ENCODE measurements at places on chromosomes 7 and 10. TPM values are rescaled to one million over a fixed set of nuclear protein-coding genes. Genes with fewer than 3 reads are reported as not detected.

Gene FRG2B
- total RNA-seq, result not detected

Gene GNAI1
- total RNA-seq, result 19.7 TPM

DNA sequence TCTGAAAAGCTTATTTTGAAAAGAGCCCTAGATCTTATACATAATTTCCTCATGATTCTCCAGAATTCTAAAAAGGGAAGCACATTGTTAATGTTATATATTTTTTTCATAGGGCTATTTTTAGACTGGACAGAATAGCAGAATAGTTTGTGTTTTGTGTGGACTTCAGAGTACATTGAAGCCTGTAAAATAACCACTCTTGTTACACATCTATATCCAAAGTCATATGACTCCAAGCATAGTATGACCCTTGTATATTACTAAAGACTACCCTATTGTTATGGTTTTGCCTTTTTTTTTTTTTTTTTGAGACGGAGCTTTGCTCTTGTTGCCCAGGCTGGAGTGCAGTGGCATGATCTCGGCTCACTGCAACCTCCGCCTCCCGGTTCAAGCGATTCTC lies 26.1 kb upstream of the FIS1 start:
- H3K4me1 ChIP-seq, result no peaks in the 10 kb centered on the region
- no peaks in the 10 kb centered on the region for H3K27me3 ChIP-seq

- no peak for DNase-seq
- no peak overlapping the region for H3K27ac ChIP-seq
- H3K36me3 ChIP-seq, result no peaks in the 10 kb centered on the region
- no peak overlapping the region for H3K4me3 ChIP-seq
- H3K27me3 ChIP-seq, result no peaks in the 10 kb centered on the region
Measured at GRCh38 chr10:5325076-5325475, 39.7 kb upstream of the UCN3 start.

GRCh38 chr7:66927348-66927948 lies 6.4 kb downstream of the TMEM248 start:
- H3K4me3 ChIP-seq, result no peak overlapping the region
- no peak for DNase-seq
- no peak overlapping the region for H3K27ac ChIP-seq
- peaks cover 2% of the 10 kb centered on the region for H3K36me3 ChIP-seq

Gene DIP2C
- 10.7 TPM for total RNA-seq

Gene ANK3
- total RNA-seq, result 5.4 TPM

GRCh38 chr7:71857338-71857737 lies 554.8 kb downstream of the CALN1 start:
- no peaks in the 10 kb centered on the region for H3K27me3 ChIP-seq
- H3K4me3 ChIP-seq, result no peak overlapping the region
- no peaks in the 10 kb centered on the region for H3K36me3 ChIP-seq
- no peak for DNase-seq
- no peaks in the 10 kb centered on the region for H3K4me1 ChIP-seq
- no peak overlapping the region for H3K27ac ChIP-seq

Gene DNAJC12
- 2.4 TPM for total RNA-seq

DNA sequence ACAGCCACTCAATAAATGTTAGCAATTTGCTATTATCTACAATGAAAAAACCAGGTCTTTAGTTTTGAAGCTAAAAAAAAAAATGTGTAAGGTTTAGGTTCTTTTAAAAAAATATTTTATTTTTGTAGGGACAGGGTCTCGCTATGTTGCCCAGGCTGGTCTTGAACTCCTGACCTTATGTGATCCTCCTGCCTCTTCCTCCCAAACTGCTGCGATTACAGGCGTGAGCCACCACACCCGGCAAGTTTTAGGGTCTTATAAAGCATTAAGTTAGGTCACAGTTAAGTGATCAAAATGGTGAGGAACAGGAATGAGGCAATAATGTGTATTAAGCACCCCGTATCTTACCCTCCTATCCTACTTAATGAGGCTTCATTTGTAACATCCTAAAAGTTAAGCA lies 774 bp downstream of the SEM1 start:
- peaks cover 3% of the 10 kb centered on the region for H3K27me3 ChIP-seq
- H3K36me3 ChIP-seq, result peaks cover 3% of the 10 kb centered on the region
- H3K27ac ChIP-seq, result peak overlapping the region; percentile 96
- H3K4me3 ChIP-seq, result peak overlapping the region; percentile 98
- peaks cover 15% of the 10 kb centered on the region for H3K4me1 ChIP-seq

- H3K27me3 ChIP-seq, result peaks cover 32% of the 10 kb centered on the region
- H3K4me3 ChIP-seq, result peak overlapping the region; percentile 48
- peaks cover 4% of the 10 kb centered on the region for H3K4me1 ChIP-seq
- peak; percentile 10 for DNase-seq
- no peak overlapping the region for H3K27ac ChIP-seq
- no peaks in the 10 kb centered on the region for H3K36me3 ChIP-seq
Measured at GRCh38 chr10:110208614-110209453, 1.4 kb downstream of the MXI1 start.

GRCh38 chr7:27176524-27176845 lies 2.4 kb upstream of the HOXA10 start:
- peak overlapping the region; percentile 96 for H3K27ac ChIP-seq
- H3K36me3 ChIP-seq, result no peaks in the 10 kb centered on the region
- no peak for DNase-seq
- H3K27me3 ChIP-seq, result no peaks in the 10 kb centered on the region

Gene NUTM2B
- 0.86 TPM for total RNA-seq

DNA sequence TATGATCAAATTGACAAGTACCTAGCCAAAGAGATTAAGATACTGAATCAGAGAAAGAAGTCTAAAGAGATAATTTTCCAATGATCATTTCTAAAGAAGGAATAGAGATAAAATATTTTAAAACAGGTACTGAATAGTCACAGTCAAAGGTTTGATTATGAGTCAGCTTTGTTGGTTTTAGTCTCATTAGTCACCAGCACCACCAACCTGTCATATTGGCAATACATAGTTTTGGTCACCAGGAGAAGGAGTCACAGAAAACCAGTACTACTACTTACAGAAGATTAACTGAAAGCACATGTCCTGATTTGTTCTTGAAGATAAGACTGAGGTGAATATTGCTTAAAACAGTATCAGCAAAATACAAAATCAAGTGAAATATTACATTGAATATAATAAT lies 34.6 kb downstream of the ZEB1 start:
- peak; percentile 66 for DNase-seq
- no peak overlapping the region for H3K27ac ChIP-seq
- no peaks in the 10 kb centered on the region for H3K36me3 ChIP-seq
- peaks cover 9% of the 10 kb centered on the region for H3K4me1 ChIP-seq

DNA sequence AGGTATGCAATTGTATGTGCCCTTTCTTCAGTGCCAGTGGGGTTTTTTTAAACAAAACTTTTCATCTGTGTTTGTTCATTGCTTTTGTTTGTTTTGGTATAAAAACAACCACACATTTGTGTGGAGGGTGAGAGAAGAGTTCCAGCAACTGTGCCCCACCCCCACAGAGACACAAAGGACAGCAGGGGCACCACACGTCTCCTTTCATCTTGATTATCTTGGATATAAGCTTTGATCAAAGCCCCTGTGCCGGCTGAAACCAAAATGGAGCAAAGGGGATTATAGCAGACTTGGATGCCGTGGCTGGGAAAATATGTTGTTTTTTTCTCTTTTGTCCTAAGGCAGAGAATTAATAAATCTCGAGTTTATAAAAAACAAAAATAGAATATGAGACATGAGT lies 111.8 kb upstream of the RSU1 start:
- H3K4me3 ChIP-seq, result no peak overlapping the region
- no peaks in the 10 kb centered on the region for H3K4me1 ChIP-seq
- no peak for DNase-seq
- no peaks in the 10 kb centered on the region for H3K36me3 ChIP-seq
- no peaks in the 10 kb centered on the region for H3K27me3 ChIP-seq
- no peak overlapping the region for H3K27ac ChIP-seq

DNA sequence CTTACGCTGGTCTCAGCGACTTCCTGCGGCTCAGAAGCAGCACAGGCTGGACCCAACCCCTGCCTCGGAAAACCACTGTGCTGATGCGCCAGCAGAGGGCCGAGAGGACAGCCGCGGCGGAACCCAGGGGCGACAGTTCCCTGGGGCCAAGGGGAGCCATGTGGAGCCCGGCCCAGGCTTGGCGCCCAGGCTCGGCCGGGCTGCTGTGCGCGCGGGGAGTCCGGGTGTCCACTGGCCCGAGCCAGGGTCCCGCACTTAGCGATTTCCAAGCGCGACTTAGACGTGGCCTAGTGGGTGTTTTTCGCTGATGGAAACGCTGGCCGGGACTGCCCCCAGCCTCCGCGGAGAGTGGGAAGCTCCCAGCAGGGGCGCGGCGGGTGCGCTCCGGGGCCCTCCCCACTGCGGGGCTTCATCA lies 18.6 kb upstream of the ZNF32 start:
- H3K27me3 ChIP-seq, result peaks cover 18% of the 10 kb centered on the region
- H3K4me3 ChIP-seq, result no peak overlapping the region
- H3K27ac ChIP-seq, result no peak overlapping the region
- no peaks in the 10 kb centered on the region for H3K4me1 ChIP-seq
- DNase-seq, result no peak

Gene OR9A2
- not detected for total RNA-seq

DNA sequence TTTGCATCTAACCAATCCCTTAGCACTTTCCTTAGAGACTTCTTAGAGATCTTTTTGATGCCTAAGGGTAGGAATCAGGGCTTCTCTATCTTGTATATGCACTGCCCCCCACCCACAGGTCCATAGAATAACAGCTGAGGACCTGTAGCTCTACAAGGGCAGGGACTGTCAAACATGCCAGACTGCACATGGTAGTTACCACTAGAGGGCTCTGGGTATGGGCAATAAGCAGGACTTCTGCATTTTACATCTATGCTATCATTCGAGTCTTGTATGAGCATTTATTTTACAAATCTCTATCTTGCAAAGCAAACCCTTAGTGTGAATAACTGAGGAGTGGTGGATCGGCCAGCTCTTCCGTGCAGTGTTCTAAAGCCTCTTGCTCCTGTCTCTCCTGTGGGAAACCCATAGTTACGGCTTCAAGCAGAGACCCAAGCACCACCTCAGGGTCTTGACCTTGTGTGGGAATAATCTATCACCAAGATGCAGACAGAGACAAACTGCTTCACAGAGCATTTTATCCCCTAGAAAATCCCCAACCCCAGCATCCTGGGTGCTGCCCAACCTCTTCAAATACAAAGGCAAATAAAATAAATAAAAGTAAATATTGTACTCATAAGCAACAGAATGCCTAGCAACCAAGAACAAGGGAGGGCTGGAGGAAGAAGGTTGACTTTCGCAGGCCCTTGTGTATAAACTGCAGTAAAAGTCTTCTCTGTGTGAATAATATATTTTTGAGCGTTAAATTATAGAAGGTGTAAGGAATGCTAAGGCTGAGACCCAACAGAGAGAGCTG lies 219.3 kb downstream of the WDR11 start:
- no peaks in the 10 kb centered on the region for H3K4me1 ChIP-seq
- no peak for DNase-seq
- no peaks in the 10 kb centered on the region for H3K27me3 ChIP-seq
- H3K36me3 ChIP-seq, result no peaks in the 10 kb centered on the region
- no peak overlapping the region for H3K4me3 ChIP-seq
- H3K27ac ChIP-seq, result no peak overlapping the region

DNA sequence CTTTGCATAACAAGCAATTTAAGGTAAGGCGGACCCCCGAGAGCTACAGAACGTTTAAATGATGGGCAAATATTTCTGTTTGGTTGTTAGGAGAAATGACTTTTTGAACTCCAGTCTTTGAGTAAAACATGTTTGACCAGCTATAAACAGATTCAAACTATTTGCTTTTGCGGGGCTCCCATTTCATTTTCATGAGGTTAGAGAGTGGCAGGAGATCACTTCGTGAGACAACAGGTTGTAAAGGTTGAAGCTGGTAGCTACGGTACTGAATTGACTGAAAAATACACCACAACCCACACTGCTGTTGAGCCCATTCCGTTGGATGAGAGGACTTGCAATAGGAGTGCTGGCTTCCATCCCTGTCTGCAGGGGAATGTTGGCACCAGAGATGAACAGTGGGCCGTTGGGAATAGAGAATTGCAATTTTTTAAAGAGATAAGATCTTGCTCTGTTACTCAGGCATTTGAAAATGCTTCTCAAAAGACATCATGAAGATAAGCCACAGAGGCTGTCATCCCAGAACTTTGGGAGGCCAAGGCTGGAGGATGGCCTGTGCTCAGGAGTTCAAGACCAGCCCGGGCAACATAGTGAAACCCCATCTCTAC lies 65.7 kb upstream of the CARD11 start:
- H3K27me3 ChIP-seq, result no peaks in the 10 kb centered on the region
- no peaks in the 10 kb centered on the region for H3K4me1 ChIP-seq
- H3K36me3 ChIP-seq, result no peaks in the 10 kb centered on the region
- H3K4me3 ChIP-seq, result no peak overlapping the region
- no peak for DNase-seq

GRCh38 chr7:149422914-149423301 lies 38.0 kb downstream of the ZNF777 start:
- peak overlapping the region; percentile 14 for H3K4me3 ChIP-seq
- no peaks in the 10 kb centered on the region for H3K36me3 ChIP-seq
- H3K27ac ChIP-seq, result no peak overlapping the region
- H3K27me3 ChIP-seq, result no peaks in the 10 kb centered on the region

GRCh38 chr7:143256932-143257331 lies 6.3 kb upstream of the GSTK1 start:
- H3K36me3 ChIP-seq, result no peaks in the 10 kb centered on the region
- H3K27ac ChIP-seq, result no peak overlapping the region
- DNase-seq, result no peak
- no peaks in the 10 kb centered on the region for H3K27me3 ChIP-seq

- peaks cover 2% of the 10 kb centered on the region for H3K27me3 ChIP-seq
- no peak overlapping the region for H3K4me3 ChIP-seq
- H3K27ac ChIP-seq, result no peak overlapping the region
- H3K4me1 ChIP-seq, result no peaks in the 10 kb centered on the region
- H3K36me3 ChIP-seq, result no peaks in the 10 kb centered on the region
Measured at GRCh38 chr7:36080843-36081242, 72.2 kb upstream of the EEPD1 start.

GRCh38 chr10:129030996-129031843 lies 435.8 kb upstream of the MGMT start:
- no peaks in the 10 kb centered on the region for H3K36me3 ChIP-seq
- peak; percentile 68 for DNase-seq
- H3K27ac ChIP-seq, result no peak overlapping the region
- H3K4me3 ChIP-seq, result no peak overlapping the region
- H3K27me3 ChIP-seq, result no peaks in the 10 kb centered on the region

Gene CXCL12
- total RNA-seq, result 1.4 TPM

DNA sequence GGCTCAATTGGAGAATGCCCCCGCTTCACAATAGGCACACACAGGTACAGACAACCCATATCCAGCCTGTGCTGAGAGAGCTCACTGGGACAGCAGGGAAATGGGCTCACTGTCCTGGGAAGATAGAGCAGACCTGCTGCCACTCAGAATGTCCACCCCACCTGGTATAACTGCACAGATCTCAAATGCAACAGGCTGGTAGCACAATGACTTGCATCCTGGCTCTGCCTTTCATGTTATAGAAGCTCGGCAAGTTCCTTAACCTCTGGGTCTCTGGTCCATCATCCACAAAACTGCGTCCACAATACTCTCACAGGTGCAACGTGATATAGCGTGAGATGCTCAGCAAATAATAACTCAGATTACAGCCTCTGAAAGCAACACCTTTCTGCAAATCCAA lies 295.4 kb downstream of the GRID1 start:
- H3K36me3 ChIP-seq, result no peaks in the 10 kb centered on the region
- no peak for DNase-seq
- H3K4me1 ChIP-seq, result no peaks in the 10 kb centered on the region
- H3K27ac ChIP-seq, result no peak overlapping the region
- H3K4me3 ChIP-seq, result no peak overlapping the region

GRCh38 chr7:108455998-108456677 lies at the start of gene NRCAM:
TSS of gene NRCAM (minus strand) at chr7:108456436. CDS start at chr7:108240064, 216,372 bp downstream.
- peak within 1 kb of the TSS; percentile 88 for H3K4me3 ChIP-seq
- H3K4me1 ChIP-seq, result peaks cover 40% of the 10 kb centered on the region
- peak within 1 kb of the TSS; percentile 78 for H3K27ac ChIP-seq
- no peaks in the 10 kb centered on the region for H3K27me3 ChIP-seq
- no peaks in the 10 kb centered on the region for H3K36me3 ChIP-seq

GRCh38 chr7:24587853-24588252 lies 14.6 kb downstream of the PALS2 start:
- H3K4me1 ChIP-seq, result no peaks in the 10 kb centered on the region
- H3K27me3 ChIP-seq, result no peaks in the 10 kb centered on the region
- no peak overlapping the region for H3K4me3 ChIP-seq
- DNase-seq, result peak; percentile 8
- no peak overlapping the region for H3K27ac ChIP-seq

Gene ITPRID1
- total RNA-seq, result not detected
